Naive thymus-derived CD4-positive, alpha-beta T cell (primary cell): ENCODE measurements at places on chromosomes 16 and 17. TPM values are rescaled to one million over a fixed set of nuclear protein-coding genes. Genes with fewer than 3 reads are reported as not detected.

Gene HLF
- total RNA-seq: 0.19 TPM

Gene ITGB3
- 0.56 TPM for total RNA-seq

Gene ZNF597
- total RNA-seq: 5.7 TPM

Gene SEPTIN1
- 341 and 355 TPM in 2 replicates for total RNA-seq

Gene TBC1D3
- 11.0 TPM for total RNA-seq
